Panc1 (cell line): ENCODE measurements at places on chromosomes 11 and 22. TPM values are rescaled to one million over a fixed set of nuclear protein-coding genes. Genes with fewer than 3 reads are reported as not detected.

Gene TUBA8
- 1.3 TPM for total RNA-seq

Gene BBOX1
- not detected for total RNA-seq

Gene NDUFC2
- 308 TPM for total RNA-seq

Gene NECTIN1
- 14.6 TPM for total RNA-seq

Gene GGTLC2
- not detected for total RNA-seq

Gene GAL
- 16.5 TPM for total RNA-seq

Gene ART1
- total RNA-seq = not detected

Gene KCNJ1
- total RNA-seq = not detected

Gene C11orf21
- 0.31 TPM for total RNA-seq

Gene COMT
- total RNA-seq = 108 TPM

Gene MRGPRX4
- total RNA-seq = not detected

Gene NNMT
- total RNA-seq = 1.7 TPM

DNA sequence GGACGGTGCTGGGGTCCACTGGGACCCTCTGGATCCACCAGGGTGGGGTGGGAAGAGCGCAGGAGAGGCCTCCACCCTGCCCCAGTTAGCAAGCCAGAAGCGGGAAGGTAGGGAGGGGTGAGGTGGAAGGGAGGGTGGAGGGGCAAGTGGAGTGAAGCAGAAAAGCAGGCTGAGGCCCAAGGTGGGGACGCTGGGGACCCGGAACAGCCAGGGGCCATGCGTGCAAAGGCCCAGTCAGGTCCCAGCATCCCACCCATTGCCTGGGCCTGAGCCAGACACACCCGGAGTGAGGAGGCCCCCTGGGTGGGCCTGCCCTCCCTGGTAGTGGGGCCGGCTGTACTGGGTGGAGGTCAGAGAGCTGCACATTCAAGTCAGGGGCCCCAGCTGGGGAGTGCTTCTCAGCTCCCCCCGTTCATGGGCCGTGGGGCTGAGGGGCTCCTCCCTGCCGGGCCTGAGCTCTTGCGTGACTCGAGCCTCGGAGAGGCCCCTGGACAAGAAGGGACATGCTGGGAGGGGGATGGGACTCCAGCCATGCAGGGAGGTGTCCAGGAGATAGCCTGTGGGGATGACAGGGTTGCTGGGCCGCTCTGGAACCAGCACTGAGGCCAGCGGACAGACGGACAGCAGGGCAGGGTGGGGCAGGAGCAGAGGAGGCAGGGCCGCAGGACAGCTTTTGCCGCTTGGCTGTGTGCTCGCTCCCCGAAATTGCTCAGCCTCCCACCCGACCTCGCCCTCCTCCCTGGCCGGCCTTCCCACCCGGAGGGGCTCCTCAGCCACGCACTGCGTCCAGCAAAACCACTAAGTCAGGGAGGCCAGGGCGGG is 7.7 kb downstream of the TNNT3 start:
- no peak for DNase-seq

DNA sequence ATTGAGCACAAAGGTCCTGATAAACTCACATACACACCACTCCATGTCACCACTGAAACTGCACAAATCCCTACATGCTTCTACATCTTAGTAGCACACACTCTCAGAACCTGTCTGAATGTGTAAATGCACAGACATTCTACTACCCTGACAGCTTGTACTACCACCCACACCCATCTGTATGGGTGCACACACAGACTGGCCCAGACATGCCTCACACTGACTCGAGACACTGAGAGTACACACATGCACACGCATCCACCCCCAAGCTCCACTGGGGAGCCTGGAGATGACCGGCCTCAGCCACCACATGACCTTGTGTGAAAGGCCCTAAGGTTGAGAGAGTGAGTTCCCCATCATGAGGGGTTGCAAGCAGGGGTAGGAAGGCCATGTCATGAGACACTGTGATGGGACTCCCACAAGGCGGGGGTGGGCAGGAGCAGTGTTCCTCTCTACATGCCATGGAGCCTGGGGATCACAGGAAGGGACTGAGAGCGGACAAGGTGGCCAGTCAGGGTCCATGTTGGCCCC is 28.1 kb downstream of the ARAP1 start:
- DNase-seq = no peak

DNA sequence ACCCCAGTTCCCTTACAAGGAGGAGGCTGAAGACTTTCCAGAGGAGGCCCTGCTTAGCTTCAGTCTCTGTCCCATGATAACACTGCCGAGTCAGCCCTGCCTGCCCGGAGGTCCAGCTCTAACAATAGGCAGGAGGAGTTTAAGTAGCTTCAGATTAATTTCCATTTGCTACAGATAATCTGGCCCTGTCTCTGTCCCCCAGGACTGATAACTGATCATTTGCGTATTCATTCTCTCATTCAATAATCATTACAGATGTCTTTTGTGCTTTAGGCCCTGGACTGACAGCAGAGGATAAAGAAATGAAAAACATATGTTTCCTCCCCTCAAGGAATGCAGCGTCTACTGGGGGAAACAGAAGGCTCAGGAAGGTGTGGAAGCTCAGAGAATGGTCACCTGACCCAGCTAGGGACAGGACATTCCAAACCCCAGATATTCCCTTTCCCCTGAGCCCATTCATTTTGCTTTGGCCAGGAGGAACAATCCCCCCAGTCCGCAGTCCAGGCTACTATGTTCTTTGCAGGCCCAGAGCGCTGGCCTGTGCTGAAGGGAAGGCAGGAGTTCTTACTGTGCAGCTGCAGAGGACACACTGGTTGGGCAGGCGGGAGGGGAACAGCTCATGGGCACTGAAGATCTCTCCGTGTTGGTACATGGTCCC is 20.8 kb downstream of the CHRDL2 start:
- no peak for DNase-seq

DNA sequence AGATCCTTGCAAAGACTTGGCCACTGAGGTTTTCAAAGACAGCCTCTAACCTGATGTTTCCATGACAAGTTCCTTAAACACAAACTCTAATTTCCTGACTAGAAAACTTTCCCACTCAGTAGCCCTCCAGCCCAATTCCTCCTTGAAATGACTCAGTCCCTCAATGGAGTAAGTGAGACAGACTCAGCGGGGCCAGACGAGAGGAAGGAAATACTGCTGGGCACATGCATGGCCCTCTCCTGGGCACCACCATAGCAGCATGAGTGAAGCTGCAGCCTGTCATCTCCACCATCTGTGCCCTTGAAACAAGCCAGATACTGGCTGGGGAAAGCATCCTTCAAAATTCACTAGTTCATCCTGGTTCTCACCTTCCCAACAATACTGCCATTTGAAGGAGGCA is 76.2 kb upstream of the GDPD4 start:
- DNase-seq = no peak

- DNase-seq = no peak
Measured at GRCh38 chr11:80960381-80961029, 1519.7 kb upstream of the TENM4 start.

DNA sequence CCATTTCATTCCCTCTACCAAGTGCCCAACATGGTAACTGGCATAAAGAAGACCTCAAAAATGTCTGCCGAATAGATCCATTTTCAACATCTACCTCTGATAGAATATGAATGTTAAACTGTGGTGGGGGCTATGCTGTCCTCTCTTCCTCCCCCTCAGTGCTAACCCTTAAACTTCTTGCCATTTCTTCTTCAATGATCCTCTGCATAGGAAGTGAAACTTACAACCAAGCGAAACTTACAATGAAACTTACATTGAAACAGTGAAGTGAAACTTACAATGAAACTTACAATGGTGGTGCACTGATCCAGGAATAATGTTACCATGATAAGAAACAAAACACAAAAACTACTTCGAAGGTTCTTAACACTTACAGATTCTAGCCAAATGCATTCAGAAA is 4.7 kb downstream of the RTCB start:
- DNase-seq = no peak

- no peak for DNase-seq
Measured at GRCh38 chr11:8865304-8865703, 45.7 kb upstream of the AKIP1 start.

DNA sequence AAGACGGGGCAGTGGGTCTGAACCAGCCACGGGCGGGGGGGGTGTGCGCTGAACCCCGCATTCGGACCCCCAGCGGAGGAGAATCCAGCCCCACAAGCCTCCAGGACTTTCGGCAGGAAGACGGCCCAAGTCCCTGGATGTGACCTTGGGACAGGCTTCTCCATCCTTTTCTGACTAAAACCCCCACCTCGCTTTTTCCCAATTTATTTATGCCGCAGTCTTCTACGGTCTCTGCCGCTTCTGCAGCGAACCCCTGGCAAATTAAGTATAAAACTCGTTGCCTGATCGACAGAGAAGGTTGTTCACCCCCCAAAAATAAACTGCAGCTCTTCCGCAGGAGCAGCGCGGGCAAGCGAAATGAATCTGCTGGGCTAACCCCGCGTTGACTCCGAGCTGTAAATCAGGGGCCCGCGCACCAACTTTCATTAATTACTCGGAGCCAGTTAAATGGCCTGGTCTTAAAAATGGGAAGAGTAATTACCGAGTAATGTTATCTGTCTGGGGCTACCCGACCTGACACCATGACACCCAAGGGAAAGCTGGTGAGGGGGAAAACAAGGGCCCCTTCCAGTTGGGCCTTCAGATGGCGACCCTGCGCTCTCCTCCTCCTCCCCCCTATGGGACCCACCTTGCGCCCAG is 6.6 kb downstream of the WT1 start:
- DNase-seq = no peak

- DNase-seq = no peak
Measured at GRCh38 chr11:95796501-95796900, 6.2 kb downstream of the CEP57 start.

DNA sequence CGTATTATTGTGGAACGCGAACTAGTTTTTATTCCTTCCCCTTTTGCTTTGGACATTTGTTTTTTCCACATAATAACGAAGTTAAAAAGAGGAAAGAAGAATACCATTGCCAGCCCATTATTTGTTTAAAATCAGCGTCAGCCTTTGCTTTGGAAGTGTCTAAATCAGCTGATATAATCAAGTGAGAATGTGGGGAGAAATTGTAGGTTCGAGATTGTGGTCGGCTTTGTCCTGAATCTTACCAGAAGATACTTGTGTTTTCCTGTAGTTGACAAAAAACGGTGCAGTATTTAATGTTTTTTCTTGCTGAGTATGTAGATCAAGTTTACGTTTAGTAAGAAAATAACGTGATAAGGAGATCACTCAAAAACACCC is 935 bp downstream of the ZNF143 start:
- no peak for DNase-seq

DNA sequence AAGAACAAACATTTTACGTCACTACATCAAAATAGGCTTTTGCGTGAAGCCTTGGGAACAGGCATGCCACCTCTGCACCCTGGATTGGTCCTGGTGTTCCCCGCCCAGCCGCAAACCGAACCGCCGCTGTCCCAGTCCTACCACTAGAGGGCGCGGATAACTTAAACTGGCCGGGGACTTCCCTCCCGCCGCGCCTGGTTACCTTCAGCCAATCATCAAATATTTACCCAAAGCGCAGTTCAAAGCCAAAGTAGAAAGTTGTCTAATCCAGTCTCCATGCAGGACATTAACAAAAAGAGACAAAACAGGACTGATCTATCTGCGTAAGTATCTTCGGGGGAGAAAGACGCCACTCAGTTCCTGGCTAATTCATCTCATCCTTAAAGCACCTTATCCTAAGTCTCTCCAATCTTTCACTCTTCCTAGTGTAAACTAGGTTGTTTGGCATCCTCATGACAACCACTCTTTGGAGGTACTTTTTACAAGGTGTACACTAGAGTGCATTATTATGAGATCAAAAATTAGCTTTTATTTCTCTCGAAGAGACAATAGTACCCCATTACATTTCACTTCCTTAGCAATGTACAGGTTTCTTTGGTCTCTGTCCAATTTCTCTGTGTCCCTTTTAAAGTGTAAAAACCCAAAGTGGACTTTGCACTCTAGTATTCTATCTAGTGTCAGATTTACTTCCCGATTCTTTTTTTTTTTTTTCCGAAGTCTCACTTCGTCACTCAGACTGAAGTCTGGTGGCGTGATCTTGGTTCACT is 3.9 kb upstream of the CRY2 start:
- DNase-seq = peak; percentile 54
